ENCODE measurements at places on chromosomes 13 and 19.

DNA sequence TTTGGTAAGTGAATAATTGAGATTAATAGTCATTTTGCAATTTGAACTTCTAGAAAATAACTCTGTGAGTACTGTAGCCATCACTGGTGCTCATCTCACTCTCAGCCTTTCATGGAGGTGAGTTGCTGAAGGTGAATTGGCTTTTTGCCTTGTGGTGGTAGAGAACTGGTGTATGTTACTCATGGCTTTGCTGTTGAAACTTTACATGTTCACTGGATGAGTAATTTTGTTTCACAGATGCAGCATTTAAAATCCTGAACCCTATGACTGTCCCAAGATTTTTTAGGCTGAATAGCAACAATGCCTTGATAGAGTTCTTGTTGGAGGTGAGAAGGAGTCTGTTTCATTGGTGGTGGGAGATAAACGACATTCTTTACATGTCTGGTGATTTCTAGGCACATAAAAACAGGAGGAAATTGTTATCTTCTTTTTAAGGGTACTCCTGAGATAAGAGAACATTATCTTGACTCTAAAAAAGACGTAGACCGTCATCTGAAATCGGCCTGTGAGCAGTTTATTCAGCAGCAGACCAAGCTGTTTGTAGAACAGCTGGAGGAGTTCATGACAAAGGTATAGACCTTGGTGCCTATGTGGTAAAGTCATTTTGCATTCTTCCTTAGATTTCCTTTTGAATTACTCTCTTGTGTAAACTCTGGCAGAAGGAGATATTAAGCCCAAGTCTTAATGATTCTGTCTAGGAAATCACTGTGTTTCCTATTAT, 53.9 kb downstream of the COG3 start:
- no peak for DNase-seq

GRCh38 chr19:49327878-49328544, 3.0 kb upstream of the SLC6A16 start:
- DNase-seq: no peak

DNA sequence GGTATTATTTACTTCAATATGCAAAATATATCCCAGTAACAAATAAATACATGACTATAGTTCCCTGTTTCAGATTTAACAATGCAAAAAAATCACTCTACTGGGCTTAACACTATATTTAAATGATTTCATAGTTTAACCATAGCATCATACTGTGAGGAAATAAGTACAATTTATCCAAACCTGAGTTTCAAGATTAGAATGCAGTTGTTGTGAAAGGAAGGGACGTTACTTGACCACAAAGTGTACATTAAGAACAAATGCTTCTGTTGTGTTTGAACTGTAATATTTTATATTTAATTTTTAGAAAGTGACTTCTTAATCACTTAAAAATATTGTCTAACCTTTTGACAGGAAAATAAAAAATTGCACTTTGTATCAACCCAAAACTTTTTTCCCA, 1747.9 kb upstream of the SPRY2 start:
- DNase-seq: no peak

DNA sequence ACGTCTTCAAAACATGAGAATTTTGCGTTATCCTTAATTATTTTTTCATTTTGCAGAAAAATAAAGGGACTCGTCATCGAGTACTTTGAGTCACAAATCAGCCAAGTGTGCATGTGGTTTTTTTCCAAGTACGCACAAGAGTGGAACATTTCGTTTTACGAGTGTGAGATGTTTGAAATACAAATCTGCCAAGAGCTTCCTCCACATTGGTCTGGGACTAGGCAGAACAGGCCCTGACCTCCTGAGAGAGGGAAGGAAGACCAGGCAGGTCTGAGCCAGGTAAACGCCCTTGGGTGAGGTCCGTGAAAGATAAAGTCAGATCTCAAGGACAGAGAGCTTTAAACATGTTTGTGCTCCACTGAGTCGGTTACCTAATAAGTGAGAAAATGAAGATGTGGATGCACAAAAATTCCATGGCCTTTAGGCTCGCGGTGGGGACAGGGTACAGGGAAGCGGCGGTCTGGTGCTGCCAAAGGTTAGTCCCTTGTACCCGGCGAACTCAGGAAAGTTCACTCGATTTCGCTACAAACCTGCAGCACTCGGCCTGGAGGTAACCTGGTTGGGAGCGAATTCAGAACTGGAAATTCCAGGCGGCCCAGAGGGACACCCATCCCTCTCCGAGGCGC, 473 bp upstream of the ITM2B start:
- DNase-seq: no peak

GRCh38 chr19:51020988-51021651, 1.6 kb upstream of the KLK10 start:
- no peak for DNase-seq

DNA sequence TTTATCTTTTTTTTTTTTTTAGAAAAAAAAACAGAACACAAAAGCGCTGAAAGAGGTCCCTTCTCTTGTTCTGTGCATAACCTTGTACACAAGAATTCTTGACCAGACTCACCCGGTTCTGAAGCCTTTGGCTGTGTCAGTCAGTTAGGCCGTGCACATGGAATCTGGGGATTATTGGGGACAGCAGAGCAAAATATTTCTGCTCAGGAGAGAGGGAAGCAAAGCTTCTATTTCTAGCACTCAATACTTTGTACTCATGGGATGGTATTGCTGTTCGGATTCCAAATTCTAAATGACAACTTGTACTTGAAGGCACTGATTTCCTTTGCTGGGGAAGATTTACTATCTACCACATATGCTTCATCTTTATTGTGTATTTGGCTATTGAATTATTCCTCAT, 272.7 kb downstream of the NHLRC3 start:
- DNase-seq: no peak

- DNase-seq: no peak
These were observed 265.9 kb downstream of the MYO16 start for GRCh38 chr13:108895220-108895704.

- no peak for DNase-seq
These were observed 7.7 kb downstream of the NDUFB7 start for GRCh38 chr19:14563989-14564651.

DNA sequence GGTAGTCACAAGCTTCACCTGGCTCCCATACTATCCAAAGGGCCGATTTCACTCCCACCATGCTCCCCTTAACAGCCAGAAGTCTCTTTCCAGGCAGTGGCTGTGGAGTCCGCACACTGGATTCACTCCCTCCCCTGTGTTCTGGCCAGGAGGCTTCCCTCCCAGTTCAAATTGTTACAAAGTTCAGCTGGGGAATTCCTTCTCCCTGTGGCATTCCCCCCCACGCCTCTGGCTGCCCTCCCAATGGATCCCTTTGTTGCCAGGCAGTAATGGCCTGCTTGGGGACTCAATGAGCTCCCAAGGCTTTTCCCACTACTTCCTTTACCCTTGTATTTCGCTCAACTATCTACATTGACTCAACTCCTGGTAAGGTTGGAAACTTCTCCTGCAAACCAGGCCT, 1921.4 kb upstream of the PCDH20 start:
- no peak for DNase-seq

- DNase-seq: no peak
These were observed 216.2 kb downstream of the IRS2 start for GRCh38 chr13:109569958-109570711.

DNA sequence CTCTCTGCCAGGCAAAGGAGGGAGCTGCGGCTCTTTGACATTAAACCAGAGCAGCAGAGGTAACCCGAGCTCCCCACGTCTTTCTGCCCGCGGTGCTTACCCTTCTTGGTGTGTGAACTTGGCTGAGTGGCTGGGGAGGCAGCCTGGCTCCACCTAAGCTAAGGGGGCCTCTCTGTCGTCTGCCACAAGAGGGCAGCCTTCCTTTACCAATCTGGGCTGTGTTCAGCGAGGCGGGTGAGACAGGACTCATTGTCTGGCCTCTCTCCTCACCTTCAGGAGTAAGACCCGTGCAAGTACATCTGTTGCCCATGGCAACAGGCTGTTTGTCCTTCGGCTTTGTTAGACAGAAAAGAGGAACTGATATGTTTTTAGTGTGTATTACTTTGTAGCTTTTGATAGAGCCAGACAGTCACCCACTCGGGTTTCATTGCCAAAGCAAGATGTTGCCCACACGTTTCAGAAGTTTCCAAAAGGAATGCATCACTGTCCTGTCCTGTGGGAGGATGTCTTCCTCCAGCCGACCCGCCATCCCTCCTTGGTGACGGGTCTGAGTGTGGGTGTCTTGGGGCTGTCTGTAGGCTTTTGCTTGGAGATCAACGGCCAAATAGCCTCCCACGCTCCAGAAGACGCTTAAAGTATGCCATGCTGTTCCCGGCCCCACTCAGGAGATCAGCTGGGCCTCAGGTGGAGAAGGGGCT, 4.6 kb downstream of the POP4 start:
- DNase-seq: peak; percentile 66

- no peak for DNase-seq
These were observed 3.5 kb downstream of the LGALS7B start for GRCh38 chr19:38792250-38793111.
